Fibroblast of skin of right biceps (primary cell): ENCODE measurements at places on chromosomes 7 and 10.

DNA sequence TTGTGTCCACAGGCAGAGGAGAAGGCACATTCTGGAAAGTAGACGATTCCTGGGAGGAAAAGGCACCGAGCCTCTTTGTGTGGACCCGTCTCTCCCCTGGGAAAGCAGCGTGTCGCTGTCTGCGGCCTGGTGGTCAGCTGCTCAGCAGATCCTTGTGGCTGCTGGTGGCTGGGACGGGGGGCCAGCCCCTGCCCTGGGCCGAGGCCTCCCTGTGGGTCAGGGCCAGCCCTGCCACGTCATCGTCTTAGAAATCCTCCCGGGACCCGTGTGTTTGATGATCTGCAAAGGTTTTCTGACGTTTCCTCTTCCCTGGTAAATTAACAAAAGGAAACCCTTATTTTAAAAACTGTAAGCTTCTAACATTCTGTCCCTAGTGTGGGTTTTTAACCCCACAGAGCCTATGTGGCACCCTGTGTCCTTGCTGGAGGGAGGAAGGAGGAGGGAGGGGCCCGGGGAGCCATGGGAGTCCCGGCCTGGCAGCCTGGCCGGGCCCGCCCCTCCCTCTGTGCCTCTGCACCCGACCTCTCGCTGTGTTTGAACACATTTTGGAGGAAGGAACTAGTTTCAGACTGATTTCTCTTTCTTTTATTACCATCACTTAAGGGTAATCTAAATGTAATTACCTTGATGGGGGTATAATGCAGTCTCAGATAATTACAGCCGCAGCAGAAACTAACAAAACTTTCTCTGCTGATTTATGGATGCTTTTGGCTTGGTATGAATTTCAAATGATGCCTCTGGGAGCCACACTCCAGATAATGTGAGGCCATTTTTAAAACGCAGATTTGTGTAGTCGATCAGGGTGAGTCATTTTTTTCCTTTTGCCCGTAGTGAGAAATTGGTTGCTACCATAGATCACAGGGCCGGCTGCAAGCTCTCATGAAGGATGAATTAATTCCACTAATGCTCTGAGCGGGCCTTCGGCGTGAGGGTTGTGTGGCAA is 85.5 kb downstream of the NKX6-2 start:
- DNase-seq = peak; percentile 28

GRCh38 chr10:18424200-18424599 is 227.2 kb downstream of the NSUN6 start:
- no peak for DNase-seq

DNA sequence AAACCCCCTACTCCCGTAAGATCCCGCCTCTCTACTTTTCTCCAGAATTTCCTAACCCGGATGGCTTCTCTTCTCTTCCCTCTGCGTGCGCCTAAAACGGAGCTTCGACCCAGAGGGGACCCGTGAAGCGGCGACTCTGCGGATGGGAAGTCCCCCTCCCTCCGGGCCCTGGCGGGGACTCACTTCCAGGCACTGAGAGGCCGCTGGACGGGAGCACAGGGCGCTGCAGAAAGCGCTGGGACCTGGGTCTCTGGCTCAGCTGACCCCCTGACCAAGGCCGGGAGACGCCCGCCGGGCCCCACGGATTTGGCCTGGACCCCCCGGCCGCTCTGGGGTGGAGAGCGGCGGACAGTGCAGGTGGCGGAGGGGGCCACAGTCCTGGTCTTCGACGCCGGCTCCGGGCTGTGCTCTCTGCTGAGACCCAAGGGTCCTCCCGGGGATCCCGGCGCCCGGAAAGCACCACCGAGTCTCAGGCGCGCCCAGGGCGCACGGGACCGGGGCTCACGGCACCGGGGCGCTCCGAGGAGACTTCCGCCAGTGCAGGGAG is 688 bp upstream of the FOXL3 start:
- DNase-seq = no peak

DNA sequence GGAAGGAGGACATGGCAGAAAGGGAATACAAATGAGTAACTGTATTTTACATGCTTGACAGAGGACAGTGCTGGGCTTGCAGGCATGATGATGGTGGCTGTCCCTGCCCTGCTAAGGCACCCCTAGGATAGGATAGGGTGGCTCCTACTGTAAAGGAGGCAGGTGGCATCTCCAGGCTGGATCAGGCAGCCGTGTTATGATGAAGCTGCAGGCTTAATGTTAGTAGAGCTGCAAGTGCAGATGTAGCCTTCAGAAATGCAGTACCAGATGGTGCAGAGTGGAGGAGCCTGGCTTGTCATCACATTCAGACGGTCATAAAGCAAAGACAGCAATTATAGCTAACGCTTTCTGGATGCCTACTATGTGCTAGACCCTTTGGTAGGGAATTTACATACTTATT is 287.9 kb upstream of the PODXL start:
- no peak for DNase-seq

- DNase-seq = no peak
Observed at GRCh38 chr7:55377162-55377817, 12.2 kb downstream of the LANCL2 start.

DNA sequence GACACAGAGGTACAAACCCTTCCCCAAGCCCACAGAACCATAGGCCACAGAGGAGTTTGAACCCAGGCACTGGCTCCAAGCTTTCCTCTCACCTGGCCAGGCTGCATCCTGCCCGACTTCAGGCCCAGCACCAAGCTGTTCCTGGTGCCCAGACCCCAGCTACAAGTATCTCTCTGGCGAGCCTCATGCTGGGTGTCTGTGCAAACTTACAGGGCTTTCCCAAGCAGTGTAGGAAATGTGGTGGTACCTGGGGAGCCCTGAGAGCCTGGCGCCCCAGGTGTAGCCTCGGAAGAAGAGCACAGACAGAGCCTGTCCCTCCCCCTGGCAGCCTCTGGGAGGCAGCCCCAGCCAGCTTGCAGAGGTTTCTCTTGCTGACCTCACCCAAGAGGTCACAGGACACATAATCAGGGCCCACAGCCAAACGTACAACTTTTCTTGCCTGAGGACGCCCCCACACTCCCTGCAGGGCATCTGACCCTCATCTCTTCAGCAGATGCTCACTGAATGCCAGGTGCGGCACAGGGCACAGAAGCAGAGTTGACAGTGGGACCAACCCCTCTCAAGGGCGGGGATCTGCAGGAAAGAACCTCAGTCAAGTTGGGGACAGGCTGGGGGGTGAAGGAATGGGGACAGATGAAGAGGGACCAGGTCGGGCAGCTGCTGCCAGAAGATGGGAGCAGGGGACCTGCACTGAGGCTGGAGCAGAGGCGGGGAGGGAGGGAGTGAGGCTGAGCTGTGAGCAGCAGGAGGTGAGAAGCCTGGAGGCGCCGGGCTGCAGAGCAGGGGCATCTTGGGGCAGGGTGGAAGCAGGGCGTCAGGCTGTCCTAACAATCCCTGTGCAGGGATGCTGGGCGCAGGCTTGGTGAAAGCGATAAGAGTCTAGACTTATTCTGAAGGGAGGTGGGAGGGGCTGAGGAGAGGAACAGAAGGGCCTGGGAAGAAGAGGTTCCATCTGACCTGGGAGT is 16.3 kb upstream of the MYL7 start:
- DNase-seq = no peak

- no peak for DNase-seq
Observed at GRCh38 chr7:24764972-24765744, 7.9 kb upstream of the GSDME start.
